ENCODE measurements at places on chromosomes 13 and 19.

DNA sequence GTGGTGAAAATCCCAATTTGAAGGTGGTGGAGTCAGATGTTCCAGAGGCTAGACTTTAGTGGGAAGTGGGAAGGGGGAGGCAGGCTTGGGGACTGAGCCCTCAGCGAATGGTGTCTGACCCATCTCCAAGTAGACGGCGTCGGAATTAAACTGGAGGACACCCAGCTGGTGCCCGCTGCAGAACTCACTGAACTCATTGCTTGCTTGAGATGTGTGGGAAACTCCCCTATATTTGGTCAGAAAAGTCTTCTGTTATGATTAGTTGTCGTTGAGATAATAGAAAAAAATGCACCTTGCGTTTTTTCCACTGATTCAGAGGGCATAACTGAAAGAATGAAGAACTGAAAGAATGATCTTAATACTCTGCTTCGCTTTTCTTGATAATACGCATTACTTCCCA is 871 bp upstream of the ZNF583 start:
- DNase-seq: no peak

- no peak for DNase-seq
Observed at GRCh38 chr19:36160821-36161596, 8.8 kb upstream of the COX7A1 start.

DNA sequence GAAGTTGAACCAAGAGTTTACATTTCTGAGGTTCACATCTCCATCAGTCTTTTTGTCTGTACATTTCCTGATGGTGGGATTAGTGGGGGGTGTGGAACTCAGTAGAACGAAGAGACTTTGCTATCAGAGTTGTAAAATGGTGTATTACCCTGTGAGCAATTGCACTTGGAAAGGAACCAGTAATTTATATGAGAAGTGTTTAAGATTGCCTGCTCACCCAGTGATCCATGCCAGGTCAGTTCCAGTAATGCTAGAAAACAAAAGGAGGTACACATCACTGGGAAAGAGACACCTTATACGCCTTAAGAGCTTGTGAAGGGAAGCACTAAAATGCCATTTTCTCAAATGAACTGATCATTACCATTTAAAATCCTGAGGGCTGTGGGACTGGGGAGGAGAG is 7.5 kb upstream of the DACH1 start:
- no peak for DNase-seq

DNA sequence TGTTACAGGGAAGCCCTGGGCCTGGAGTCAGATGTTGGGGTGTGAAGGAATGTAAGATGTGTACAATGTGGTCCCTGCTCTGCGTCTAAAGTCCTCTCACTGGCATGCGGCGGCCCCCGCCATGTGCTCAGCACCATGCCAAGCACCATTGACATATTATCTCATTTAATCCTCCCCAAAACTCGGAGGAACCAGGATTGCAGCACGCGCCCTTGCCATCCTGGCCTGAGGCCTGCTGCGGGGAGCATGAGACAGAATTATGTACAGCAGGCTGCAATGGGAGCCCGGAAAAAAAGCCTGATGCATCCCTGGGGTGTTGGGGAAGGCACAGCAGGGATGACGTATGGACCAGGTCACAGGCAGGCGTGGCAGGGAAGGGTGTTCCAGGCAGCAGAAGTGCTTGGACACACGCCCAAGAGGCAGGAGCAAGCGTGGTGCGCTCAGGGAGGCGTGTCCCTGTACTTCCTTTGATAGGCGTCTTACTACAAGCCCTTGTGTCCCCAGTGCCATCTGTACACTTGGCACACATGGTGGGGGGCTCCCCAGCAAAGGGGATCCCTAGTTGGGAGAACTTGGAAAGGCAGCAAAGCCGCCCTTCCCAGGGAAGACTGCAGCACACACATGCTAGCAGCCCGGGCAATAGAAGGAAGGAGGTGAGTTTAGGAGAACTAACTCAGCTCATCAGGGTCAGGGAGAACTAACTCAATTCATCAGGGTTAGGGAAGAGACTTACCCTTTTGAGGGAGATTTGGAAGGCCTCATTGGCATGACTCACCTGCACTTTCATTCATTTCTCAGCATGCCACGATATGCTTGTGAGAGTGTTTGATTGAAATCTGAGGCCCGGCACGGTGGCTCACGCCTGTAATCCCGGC is 3.4 kb downstream of the EVI5L start:
- DNase-seq: no peak

DNA sequence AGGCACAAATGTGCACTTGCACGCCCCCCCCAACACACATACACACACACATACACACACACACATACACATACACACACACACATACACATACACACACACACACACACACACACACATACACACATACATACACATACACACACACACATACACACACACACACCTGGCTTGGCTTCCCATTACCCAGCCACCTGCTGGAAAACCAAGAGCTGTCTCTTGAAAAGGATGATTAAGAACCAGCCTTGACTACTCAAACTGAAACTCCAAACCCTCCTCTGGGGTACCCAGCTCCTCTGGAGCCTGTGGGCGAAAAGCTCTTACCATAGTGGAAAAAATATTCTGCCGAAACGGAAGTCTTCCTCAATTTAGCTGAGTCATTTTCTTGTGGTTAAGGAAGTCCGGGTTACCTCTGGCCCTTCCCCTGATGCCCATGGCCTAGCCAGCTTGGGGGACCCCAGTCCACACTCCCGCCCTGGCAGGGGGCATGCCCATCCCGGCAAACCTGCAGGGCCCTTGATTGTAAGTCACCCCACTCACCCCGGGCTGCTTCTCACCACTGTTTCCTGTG is 21.9 kb downstream of the CEBPA start:
- DNase-seq: peak; percentile 81

- no peak for DNase-seq
Observed at GRCh38 chr13:28557725-28558520, 63.0 kb upstream of the FLT1 start.

- DNase-seq: no peak
Observed at GRCh38 chr13:98181111-98181815, 4.2 kb upstream of the RNF113B start.

DNA sequence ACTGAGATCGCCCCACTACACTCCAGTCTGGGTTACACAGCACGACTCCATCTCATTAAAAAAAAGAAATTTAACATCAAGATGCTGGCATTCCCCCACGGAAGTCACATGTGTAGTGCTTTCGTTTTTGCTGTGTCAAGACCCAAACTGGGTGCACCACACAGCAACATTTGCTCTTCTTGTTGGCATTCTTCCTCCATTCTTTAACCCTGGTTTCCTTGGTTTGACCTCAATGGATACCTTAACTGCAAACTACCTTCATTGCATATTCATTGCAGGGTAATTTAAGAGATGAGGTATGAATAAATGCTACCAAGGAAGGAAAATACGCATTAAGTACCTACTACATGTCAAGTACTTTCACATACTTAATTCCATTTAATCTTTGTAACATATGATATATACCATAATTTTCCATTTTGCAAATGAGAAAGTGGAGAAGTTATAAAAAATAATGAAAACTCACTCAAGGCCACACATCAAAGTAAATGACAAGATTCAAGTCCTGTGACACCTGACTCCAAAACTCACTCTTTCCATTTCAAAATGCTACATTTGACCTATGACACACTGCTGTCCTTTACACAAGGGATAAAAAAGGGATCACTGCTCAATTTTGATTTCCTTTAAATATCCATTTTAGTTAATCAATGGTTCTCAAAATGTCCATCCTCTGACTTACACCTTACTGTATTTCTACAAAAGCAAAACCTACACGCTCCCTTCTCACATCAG is 59.2 kb downstream of the STK24 start:
- DNase-seq: no peak

GRCh38 chr19:41711376-41712261 is 3.2 kb downstream of the CEACAM5 start:
- DNase-seq: peak; percentile 37

DNA sequence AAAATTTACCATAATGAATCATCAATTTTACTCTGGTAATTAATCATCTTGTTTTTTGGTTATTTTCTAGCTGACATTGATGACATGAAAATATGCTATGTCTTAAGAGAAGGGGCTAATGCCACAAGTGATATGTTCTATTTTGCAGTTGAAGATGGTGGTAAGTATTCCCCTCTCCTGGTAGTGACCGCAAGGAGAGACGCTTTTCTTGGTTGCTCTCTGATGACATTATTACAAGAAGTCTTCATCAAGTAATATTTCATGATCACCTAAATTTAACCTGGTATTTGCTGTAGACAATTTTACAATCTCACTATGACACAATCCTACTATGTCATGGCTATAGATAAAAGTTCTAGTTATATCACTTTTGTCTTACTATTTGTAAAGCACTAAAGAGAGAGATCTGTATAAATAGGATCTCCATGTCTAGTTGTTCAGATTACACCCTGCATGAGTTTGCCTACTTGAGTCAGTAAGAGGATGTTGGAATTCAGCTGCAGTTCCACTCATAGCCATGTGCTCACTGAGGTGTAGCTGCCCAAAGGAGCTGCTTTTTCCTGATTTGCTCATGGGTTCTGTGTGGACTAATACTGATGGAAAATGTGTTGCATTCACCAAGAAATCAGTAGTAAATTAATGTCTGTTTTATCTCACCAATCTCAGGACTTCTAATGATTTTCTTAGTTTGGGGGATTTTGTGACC is 10.9 kb downstream of the FREM2 start:
- DNase-seq: no peak

- DNase-seq: no peak
Observed at GRCh38 chr19:49513746-49514118, 1.3 kb downstream of the FCGRT start.

DNA sequence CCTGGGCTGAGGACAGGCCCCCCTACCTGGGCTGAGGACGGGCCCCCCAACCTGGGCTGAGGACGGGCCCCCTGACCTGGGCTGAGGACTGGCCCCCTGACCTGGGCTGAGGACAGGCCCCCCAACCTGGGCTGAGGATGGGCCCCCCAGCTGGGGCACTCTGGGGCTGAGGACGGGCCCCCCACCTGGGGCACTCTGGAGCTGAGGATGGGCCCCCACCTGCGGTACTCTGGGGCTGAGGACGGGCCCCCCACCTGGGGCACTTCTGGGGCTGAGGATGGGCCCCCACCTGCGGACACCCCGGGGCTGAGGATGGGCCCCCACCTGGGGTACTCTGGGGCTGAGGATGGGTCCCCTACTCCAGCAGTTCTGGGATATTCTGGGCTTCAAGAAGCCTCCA is 65.5 kb downstream of the RASA3 start:
- peak; percentile 68 for DNase-seq

DNA sequence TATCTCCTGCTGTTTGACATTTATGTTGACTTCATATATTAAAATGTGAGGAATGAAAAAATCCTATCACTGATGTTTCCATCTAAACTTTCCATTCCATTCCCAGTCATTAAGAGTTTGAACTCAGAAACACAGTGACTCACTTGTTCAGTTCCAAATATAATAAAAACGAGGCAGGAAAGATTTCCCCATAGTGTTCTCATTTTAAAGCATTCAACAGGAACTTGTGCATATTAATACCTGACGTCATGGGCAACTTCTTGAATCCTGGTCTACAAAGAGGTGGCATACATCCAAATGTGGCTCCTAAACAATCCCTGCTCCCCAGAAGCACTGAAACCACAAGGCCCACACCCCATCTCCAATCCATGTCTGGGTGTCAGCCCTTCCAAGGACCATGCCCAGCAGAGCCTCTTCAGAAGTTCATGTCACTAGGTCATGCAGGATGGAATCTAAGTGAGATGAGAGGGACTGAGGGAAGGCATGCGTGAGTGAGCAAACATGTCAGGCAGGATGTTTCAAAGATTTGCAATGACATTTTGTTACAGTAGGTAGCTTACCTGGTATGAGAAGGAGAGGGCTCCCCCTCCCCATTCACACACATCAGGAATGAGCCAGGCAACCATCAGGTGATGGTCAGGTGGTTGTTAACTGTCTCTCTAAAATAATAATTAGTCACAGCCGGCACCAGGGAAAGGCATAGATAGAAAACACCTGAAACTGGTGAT is 9.4 kb upstream of the ERVV-2 start:
- DNase-seq: no peak

- no peak for DNase-seq
Observed at GRCh38 chr19:33734913-33735312, 61.8 kb upstream of the KCTD15 start.

- DNase-seq: no peak
Observed at GRCh38 chr13:81211713-81212112, 870.8 kb upstream of the SPRY2 start.

- peak; percentile 86 for DNase-seq
Observed at GRCh38 chr19:50658441-50659317, 9.4 kb downstream of the C19orf81 start.

DNA sequence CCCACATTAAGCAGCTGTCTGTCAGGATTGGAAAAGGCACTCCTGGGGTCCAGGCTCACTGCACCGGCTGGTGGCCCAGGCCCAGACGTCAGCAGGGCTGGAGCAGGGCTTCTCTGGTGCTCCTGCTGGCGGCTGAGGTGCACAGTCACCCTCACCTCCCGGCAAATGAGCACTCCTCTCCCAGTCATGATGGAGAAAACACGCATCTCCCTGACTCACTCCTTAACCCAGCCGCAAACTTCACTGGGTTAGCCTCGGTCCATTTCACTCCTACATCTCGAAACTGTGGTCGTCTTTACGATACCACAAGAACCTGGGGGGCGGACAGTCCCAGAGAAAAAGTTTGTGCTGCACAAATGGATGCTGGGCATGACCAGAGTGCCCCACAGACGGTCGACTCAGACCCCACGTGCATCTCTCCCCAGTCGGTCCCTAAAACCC is 3.3 kb upstream of the RASA3 start:
- no peak for DNase-seq

DNA sequence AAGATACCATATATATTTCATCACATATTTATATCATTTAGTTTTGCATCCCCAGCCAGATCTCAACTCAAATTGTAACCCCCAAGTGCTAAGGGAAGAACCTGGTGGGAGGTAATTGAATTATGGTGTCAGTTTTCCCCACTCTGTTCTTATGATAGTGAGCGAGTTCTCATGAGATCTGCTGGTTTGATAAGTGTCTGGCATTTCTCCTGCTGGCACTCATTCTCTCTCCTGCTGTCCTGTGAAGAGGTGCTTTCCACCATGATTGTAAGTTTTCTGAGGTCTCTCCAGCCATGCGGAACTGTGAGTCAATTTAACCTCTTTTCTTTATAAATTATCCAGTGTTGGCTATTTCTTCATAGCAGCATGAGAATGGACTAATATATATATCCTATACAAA is 462.5 kb upstream of the SLITRK5 start:
- no peak for DNase-seq

DNA sequence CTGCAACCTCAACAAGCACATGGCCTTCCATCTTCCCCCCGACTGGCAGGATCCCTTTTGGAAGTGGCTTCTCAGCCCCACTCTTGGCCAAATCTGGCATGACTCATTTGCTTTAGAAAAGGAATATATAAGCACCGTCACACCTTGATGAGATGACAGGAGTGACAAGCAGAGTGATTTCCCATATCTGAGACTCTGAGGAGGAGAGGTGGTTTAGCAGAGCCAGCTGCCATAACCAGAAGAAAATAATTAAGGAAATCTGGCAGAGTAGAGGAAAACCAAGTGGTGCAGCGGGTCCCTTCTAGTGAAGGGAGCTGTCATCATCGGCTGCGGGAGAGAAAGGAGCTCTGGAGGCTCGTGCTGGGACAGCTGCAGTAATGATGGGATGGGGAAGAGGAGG is 27.5 kb upstream of the KCTD15 start:
- DNase-seq: no peak

- no peak for DNase-seq
Observed at GRCh38 chr19:20616071-20616470, 45.3 kb downstream of the ZNF626 start.

- DNase-seq: no peak
Observed at GRCh38 chr13:93561576-93562225, 335.1 kb downstream of the GPC6 start.
